ENCODE measurements at places on chromosomes 5 and 9.
A peak's percentile ranks its signal among the peaks of the same experiment; 100 is the strongest.

DNA sequence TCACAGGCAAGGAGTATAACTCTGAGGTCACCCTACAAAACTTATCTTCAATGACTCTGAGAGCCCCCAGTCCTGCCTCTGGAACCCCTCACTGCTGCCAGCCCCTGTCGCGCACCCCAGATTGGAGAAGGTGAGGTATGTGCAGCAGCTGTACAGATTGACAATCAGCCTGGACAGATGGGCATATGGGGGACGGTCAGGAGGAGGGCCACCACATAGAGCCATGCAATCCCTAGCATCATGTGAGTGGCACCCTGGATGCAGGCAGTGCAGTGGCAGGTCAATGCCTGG is 90.1 kb downstream of the LMX1B start:
- peak; percentile 8 for DNase-seq

- DNase-seq, result no peak
Measured at GRCh38 chr9:133073086-133074014, 11.6 kb downstream of the CEL start.

DNA sequence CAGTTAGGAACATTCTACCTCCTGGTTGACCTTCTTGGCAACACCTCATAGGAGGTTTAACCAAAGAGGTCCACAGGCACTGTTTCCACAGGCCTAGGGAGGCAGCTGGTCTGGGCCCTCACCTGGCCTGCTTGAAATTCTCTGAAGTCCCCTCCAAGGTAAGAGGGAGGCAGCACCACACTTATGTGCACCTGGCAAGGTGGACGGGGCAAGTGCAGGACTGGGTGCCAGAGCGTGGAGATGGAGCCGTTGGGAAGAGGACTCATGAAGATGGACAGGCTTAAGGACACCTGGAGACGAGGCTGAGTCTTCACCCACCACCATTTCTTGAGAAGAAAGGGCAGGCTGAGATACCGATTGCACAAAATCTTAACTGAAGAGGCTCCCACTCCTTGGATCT is 6.6 kb upstream of the BARHL1 start:
- no peak for DNase-seq

- DNase-seq, result no peak
Measured at GRCh38 chr9:126472198-126472947, 141.4 kb upstream of the LMX1B start.

GRCh38 chr9:99134893-99135341 is 30.0 kb downstream of the TGFBR1 start:
- no peak for DNase-seq

GRCh38 chr5:176614805-176615478 is 5.0 kb upstream of the GPRIN1 start:
- no peak for DNase-seq

DNA sequence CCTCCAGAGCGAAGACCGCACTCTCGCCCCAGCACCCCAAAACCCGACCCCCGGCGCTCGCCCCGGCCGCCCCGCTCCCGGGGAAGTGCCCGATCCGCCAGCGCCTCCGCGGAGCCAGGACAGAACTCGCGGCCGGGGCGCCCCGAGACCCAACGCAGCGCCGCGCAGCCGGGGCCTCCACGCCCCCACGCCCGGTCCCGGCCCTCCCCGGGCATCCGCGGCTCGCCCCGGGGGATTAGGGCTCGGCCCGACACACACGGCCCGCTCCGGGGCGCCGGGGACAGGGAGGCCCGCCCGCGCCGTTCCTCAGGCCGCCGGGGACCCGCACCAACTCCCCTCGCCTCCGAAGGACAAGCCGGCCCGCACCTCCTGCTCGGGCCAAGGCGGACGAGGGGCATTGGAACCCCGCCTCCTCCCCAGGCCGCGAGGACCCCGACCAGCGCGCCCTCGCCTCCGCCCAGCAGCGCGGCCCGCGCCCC is 544 bp downstream of the FNBP1 start:
- DNase-seq, result peak; percentile 63

DNA sequence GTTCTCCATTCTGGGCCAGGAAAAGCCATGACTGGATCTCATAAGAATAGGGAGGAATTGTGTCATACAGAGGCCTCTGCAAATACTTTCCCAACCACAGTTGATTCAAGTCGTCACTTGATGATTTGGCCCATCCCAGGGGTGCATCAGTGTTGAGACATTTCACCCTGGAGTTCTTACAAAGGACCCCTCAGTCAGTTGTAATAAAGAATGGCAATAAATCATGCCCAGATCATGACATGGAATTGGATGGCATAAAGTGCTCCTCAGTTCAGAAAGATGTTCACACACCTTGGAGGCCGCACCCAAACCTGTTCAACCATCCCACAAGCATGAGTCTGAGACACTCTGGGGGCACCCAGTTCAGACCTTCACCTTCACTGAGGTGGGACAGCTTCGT is 168.1 kb downstream of the NR3C1 start:
- no peak for DNase-seq

DNA sequence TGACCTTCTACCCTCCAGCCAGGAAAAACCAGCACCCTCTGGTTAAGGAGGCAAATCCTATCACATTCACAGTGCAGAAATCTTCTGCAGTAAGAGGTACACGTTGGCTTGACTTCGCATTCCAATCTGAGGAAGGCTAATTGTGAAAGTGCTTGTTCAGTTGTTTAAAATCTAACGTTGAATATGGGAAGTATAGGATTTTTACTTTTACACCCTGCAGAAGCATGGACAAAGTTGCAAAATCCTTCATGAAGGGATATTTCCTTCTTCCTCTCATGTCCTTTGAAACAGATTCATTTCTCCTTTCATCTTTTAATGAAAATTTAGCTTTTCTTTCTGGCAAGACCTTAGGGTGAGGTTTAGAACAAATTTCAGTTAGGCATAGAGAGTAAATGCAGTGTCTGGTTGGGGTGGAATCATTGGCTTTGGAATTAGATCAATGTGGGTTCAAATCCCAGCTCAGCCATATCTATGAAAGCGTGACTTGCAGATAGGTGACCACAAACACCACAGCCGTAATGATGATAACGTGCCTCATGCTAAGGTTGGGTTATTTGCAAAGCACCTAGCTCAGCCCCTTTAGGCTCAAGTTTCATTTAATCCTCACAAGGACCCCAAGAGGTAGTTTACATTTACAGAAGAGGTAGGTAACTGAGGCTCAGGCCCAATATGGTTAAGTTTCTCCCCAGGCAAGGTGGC is 42.2 kb upstream of the C5orf58 start:
- no peak for DNase-seq

GRCh38 chr9:22073349-22073748 is 64.2 kb upstream of the CDKN2B start:
- DNase-seq, result no peak

DNA sequence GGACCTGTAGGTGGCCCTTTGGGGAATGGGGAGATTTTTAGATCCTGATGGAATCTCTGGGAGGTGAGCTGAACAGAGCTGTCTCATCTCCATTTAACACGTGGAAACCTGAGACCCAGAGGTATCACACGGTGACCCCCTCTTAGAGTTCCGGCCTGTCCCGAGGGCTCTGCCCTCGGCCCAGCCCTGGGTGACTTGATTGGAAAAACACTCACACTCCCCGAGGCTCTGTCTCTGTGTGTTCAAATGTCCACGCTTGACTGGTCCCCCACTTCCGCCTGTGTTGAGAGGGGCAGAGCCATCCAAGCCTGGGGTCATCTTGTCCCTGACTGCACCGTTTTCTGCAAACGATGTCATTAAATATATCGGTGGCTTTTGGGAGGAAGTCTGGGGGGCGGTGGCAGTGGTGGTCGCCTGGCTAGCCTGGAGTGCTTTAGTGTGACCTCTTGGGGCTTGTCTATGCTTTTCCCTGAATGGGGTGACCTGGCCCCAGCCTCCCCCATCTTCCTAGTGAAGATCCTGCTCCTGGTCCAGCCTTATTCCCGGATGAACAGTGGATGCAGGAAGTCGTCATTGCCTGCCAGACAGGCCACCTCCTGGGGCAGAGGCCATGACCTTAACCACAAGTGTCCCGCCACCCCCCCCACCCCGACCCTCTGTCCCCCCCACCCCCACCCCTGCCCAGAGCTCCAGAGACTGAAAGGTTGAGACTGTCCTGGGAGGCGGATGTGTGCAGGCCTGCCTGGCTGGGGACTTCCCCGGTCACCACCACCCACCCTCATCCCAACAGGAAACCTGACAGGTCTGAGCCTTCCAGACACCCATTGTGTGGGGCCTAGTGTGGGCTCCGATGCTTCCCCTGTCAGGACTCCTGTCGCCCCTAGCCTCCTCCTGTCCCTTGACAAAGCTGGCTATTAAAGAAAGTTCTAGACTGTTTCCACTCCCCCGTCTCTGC is 5.3 kb upstream of the DAB2IP start:
- no peak for DNase-seq

- no peak for DNase-seq
Measured at GRCh38 chr5:149177911-149178565, 36.7 kb downstream of the ABLIM3 start.
